Stimulated activated CD8-positive, alpha-beta memory T cell treated with anti-CD3 and anti-CD28 coated beads, Interleukin-4, amount 100 ng/mL, for 1 hour (primary cell): ENCODE measurements at places on chromosomes 3 and 15.
A peak's percentile ranks its signal among the peaks of the same experiment; 100 is the strongest.

- DNase-seq = no peak
Measured at GRCh38 chr3:176916777-176917176, 280.5 kb downstream of the TBL1XR1 start.

- no peak for DNase-seq
Measured at GRCh38 chr3:74613521-74614106, 845 bp downstream of the CNTN3 start.

GRCh38 chr15:32004249-32004648, 26.1 kb upstream of the CHRNA7 start:
- DNase-seq = no peak

DNA sequence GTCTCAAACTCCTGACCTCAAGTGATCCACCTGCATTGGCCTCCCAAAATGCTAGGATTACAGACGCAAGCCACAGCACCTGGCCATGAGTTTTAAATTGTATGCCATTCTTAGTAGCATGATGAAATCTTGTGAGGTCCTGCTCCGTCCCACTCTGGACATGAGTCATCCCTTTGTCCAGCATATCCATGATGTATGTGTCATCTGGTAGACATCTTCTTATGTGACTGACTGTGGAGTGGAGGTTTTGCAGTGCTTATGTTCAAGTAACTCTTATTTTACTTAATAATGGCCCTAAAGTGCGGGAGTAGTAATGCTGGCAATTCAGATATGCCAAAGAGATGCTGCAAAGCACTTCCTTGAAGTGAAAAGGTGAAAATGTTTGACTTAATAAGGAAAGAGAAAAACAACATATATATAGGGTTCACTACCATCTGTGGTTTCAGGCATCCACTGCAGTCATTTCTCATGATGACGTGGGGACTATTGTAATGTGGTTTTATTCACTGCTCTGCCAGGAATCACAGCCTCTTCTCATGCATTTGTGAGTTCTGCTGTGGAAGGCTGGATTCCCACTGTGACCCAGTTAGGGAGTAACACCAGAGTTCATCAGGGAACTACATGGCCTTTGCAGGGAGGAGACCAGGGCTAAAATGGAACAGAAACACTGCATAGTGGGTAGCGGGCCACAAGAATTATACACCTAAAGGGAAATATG, 204.6 kb upstream of the STRIT1 start:
- no peak for DNase-seq

DNA sequence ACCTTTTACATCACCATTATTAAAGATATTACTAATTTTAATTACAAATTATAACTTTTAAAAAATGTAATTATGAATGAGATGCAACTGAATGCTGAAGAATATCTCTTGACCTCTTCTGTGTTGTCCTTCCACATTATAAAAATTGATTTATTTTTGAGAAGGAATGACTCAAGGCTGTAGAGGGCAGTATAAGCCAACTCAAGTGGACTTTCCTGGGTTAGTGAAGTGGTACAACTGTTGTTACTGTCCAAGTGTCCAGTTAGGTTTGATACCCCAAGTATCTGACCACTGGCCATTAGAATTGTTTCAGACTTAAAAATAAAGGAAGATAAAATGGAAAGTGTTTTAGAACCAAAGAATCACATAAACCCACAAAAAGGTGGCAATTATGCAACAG, 51.9 kb downstream of the BBX start:
- no peak for DNase-seq

DNA sequence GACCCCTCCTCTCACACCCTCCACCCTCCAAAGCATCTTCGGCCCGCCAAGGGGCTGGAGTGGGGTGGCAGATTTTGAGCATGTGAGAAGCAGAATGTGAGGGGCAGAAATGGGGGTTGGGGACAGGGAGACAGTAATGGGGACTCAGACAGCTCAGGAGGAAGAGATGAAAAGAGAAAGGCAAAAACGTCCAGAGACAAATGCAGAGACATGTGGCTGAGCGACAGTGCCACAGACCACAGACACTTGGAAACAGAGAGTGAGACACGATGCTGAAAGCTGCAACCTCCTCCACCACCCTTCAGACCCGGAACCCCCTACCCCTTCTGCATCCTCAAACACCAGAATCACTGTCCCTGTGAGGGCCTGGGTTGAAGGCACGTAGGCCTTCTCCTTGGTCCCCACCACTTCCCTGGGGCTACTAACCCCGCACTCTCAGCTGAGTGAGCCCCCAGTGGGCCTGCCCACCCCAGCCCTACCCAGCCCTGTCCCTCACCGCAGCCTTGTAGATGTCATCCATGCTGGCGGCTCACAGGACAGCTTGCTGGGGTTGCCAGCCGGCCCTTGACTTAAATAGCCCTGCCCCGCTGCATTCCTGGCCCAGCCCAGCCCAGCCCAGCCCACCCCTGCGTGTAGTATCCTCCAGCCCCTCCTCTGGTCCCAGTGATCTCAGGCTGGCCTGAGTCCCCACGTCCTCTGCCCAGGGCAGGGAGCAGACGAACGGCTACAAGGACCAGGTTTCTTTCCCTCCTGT, at the start of gene TNNC1:
TNNC1 (minus strand) TSS at position 546 of the 754 bp plus-strand sequence; CDS start at position 520, 26 bp downstream.
- no peak for DNase-seq

- DNase-seq = no peak
Measured at GRCh38 chr3:116849261-116849688, 139.7 kb downstream of the TUSC7 start.

DNA sequence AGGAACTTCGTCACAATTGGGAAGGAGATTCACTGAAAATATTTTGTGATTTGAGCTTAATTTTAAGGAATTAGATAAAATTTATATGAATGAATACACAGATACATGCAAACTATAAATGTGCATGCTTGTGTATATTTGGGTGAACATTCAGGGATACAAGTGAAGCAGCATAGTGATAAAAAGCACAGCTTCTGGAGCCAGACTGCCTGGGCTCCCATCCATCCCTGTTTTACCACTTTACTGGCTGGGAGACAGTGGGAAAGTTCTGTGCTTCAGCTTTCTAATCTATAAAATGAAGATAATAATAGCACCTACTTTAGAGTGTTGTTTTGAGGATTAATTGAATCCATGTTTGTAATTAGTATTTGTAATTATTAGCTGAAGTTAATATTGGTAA, 8.1 kb upstream of the EPHA6 start:
- DNase-seq = no peak

DNA sequence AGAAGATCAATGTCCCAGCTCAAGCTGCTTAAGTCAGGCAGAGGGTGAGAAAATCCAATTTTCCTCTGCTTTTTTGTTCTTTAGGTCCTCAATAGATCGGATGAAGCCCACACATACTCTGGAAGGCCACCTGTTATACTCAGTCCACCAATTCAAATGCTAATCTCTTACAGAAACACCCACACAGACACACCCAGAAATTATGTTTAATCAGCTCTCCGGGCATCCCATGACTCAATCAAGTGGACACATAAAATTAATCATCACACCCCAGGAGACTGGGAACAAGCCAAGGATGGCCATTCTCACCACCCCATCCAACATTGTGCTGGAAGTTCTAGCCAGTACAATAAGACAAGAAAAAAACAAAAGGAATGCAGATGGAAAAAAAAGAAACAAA, 67.8 kb upstream of the SLC24A5 start:
- no peak for DNase-seq

DNA sequence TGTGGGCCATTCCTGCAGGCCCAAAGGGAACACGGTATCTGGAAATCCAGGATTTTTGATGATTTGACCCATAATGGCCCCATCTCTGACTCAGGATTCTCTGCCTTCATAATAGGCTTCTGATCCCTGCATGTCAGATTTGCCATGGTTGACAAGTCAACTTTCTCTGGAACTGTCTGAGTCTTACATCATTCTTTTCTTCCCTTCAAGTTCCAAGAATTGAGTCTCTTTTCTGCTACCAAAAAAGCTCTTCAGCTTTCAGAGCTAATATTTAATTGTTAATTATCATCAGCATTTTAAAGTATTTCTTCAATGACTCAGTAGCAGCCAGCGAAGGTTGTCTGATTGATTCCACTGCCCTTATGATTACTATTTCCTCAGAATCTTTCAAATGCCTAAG, 244.4 kb upstream of the COL8A1 start:
- no peak for DNase-seq

DNA sequence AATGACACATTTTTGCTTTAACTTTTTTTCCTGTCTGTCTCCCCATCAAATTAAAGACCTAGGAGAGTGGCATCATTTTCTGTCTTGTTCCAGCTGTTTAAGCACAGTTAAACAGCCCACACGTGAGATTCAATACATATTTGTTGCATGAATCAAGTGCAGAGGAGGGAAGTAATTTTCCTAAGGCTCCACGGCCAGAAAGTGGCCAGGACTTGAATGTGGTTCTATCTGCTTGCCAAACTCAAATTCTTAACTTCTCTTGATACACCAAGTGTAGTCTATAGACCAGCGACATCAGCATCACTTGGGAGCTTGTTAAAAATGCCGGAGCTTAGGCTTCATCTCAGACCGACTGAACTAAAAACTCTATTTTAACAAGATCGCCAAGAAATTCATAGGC, 724.8 kb upstream of the CFAP20DC start:
- DNase-seq = no peak

DNA sequence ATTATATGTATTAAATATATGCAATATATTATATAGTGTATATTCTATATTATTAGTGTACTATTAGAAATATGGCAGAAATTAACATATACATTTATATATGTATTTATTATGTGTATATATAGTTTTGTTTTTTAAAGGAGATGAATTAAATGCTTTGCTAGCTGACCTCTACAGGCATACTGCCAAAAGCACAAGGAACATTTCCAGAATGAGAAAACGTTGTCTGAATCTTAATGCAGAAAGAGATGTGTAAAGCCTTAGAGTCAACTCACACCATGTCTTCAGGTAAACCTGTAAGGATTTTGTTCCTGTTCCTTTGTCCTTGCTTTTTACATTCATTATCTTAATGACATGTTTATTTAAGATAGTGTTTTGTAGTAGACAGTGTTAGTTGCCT, 111.9 kb downstream of the ST8SIA2 start:
- no peak for DNase-seq

DNA sequence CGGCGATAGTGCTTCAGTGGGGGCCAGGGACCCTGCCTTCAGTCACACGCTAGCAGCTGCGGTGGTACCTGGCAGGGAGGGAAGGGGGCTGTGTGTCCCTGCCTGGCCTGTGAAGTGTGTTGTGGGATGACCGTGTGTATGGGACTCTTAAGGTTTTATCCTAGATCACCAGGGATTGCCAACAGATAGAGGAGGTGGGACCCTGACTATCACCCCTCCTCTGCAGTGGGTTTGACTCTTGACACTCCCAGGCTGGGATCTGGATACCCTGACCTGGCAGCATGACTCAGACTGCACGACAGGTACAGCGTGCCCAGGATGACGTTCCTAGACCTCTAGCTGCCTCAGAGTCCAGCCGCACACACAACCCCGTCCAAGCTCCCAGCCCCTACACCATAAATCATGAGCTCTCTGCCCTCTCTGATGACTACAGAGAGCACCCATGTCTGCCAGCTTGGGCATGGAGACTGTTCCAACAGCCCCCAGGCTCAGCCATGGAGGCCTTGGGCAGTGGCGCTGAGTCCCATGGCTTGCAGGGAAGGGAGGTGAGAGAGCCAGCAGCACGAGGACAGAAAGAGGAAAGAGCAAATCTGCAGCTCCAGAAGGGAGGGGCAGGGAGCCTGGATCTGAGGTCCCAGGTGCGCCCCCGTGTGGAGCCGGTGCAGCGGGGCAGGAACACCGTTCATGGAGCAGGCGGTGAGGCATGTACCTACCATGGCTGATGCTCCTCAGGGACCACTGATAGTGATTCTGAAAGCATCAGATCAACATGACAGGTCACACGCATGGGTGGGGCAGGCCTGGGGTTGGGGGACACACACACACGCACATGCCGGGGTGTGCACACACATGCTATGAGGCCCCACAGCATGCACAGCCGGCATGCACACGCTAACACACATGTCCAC, 71.0 kb downstream of the ADAMTS7 start:
- DNase-seq = no peak

- no peak for DNase-seq
Measured at GRCh38 chr15:42118650-42119445, 24.5 kb upstream of the PLA2G4D start.

- no peak for DNase-seq
Measured at GRCh38 chr3:62368705-62369475, 4.5 kb downstream of the FEZF2 start.

DNA sequence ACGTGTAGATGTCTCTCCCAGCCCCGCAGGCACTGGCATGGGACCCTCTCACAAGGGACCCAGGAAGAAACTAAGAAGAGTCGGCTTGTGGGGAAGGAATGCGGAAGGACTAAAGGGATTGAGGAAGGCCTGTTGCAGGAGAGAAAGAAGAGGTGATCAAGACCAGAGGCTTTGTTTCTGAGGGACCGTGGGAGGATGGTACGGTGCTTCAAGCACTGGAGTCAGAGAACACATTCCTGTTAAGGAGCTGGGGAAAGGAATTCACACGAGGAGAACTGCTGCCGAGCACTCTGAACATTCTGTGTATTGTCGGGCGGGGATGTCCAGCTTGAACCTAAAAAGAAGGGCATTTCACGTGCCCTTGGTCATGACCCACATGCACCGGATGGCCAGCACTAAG, 91.4 kb downstream of the TAMM41 start:
- DNase-seq = no peak

- DNase-seq = no peak
Measured at GRCh38 chr15:36414670-36415069, 164.8 kb upstream of the CDIN1 start.

GRCh38 chr3:100209948-100210771, 50.6 kb upstream of the TBC1D23 start:
- no peak for DNase-seq

GRCh38 chr15:48644827-48645557, 517 bp downstream of the FBN1 start:
- no peak for DNase-seq

DNA sequence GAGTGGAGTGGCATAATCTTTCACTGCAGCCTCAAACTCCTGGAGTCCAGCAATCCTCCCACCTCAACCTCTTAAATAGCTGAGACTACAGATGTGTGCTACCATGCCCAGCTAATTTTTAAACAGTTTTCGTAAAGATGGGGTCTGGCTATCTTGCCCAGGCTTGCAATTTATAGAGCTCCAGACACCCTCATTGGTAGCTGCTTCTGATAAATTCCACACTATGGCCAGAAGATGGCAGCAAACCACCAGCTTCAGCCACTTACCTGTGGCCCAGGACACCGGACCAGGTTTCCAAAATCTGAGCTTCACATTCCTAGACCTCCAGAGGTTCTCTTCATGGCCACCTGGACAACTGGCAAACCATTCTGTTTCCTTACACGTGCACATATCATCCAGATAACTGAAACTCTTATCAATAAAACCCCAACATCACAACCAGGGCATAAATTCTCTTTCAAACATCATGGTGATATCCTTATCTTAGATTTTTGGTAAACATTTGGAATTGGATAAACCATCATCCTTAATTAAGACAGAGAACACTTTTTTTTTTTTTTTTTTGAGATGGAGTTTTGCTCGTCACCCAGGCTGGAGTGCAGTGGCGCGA, 28.9 kb downstream of the FBXW12 start:
- DNase-seq = peak; percentile 41

- no peak for DNase-seq
Measured at GRCh38 chr15:99450896-99451358, 114.9 kb upstream of the MEF2A start.

DNA sequence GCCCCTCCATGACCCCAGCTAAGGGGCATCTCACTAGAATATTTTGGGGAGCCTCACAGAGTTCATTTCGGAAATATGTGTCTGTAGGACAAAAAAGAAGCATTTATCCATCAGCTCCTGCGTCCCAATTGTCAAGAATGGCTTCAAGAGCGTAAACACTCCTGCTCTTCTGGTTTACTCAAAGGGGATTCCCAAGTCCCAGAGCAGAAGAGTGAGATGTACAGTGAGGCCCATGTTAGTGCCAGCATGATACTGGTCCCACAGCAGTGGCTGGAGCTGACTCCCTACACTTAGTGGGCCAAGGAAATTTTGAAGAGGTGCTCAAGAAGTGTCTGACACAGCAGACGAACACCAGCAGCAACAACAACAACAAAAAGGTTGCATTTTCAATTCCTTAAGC, 34.9 kb upstream of the ARL8B start:
- DNase-seq = no peak
